ENCODE measurements at places on chromosomes 12 and 14.

DNA sequence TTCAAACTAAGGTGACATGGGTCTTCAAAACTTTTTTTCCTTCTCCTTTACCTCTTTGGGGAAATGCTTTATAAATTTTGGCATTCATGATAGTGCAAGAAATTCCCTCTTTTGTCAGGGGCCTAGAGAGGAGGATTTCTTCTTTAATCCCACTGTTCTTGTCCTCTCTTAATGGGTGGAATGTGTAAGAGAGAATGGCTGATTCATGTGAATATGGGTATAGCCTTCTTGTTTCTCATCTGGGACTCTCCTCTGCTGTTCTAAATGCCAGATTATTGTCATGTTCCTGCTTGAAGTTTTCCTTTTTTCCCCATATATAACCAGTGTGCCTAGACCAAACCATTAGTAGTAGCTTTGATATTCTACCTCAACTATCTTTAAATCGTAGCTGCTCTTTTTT is 46.7 kb downstream of the SLC38A4 start:
- no peak for DNase-seq

DNA sequence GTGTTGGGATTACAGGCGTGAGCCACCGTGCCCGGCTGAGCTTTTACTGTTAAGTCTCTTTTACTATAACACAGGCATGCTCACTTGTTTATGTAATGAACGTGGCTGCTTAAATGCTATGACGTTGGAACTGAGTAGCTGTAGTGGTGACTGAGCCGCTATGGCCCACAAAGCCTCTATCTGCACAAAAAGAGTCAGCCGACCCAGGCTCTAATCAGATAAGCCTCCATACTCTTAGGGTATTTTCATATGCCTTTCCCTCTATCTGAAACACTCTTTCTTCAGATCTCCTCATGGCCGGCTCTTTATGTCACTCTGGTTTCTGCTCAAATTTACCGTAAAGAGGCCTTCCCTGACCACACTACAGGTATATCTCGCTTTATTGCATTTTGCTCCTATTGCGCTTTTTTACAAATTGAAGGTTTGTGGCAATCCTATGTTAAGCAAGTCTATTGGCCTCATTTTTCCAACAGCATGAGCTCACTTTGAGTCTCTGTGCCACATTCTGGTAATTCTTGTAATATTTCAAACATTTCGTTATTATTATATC is 8.0 kb downstream of the SLC2A14 start:
- DNase-seq = no peak

DNA sequence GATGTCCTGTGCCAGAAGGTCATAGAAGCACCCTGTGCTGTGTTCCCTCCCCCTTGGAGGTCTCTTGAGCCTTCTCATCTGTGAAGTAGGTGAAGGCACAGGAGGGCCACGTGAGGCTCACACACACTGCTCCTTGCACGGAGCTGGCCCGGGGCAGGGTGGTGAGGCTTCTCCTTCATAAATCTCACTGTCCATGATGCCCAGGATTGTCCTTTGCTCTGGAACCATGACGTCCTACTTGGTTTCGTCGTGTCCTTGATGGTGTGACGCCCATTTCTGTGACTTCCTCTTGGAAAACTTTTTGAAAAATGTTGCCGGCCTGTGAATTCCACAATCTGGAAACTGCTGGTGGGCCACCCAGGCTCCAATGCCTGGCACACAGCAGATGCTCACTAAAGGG is 34.4 kb downstream of the SH2B3 start:
- DNase-seq = no peak

DNA sequence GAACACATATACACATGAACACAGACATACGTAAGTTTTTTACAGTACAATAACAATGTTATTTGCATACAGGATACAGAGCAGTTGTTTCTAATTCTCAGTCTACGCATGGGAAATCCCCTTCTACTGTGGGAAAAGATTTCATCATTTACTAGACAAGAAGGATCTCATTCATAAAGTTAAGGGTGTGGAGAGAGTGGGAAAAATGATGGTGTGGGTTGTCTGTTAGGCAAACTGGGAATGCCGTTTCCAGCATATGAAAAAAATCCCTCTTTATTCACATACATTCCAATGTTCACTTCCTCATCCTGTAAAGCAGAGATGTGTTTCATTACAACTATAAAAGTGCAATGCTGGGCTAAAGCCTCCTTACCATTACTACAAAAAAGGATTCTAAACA is 120.9 kb downstream of the SINHCAF start:
- no peak for DNase-seq

DNA sequence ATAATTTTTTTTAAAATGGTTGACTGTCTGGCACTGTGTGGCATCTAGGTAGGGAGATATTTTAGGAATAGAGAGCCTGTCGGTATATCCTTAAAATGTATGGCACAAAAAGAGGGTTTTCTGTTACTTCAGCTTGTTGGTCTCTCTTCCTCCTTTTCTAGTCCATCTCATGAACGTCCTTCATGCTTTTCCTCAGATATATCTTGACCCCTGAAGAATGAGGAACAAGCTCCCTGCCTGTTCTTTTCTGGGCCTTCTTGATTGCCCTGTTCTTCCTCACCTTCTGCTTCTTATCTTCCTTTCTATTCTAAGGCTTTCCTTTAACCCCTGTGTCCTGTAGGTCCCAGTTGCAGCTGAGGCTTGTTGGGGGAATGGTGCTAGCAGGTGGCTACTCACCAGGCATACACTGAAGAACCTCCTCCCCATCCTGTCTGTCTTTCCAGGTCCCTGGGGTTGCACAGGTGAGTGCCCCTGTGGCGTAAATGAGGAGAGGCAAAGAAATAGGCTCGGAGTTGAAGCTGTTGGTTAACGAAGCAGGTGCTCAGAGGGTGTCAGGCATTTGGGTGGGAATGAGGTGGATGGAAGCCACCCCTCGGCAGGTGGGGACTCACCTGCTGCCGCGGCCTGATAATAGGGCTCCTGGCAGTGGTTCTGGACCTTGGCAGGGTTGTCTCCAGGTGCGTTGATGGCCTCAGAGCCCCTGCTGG is 7.2 kb upstream of the C1R start:
- no peak for DNase-seq

DNA sequence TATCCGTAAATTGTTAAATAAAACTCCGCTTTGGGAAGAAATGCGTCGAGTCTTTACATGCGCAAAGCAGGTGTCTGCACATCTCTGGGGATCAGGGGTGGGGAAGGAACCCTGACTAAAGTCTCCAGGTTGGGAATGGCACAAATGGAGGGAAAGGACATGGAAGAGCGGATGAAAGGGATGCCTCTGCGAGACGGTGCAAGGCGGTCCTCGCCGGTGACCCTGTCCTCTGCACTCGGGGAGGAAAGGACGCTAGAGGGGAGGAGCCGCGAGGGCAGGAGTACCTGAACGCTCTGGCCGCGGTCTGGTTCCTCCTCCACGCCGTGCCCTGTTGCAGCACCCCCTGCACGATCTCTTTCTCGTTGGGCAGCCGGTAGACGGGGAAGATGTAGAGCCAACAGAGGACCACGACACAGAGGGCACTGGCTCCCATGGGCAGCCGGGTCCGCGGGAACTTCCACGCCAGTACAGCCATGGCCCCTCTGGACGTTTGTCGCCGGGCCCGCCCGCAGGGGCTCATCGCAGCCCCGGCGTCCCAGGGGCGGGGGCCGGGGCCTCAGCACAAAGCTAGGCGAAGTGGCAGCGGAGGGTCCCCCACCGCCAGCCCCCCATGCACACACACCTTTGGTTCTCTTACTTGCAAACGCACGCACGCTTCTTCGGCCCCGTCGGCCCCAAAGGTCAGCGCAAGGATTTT is 646 bp downstream of the ST8SIA1 start:
- DNase-seq = no peak

GRCh38 chr12:64779354-64779974 is 20.3 kb upstream of the GNS start:
- DNase-seq = no peak

DNA sequence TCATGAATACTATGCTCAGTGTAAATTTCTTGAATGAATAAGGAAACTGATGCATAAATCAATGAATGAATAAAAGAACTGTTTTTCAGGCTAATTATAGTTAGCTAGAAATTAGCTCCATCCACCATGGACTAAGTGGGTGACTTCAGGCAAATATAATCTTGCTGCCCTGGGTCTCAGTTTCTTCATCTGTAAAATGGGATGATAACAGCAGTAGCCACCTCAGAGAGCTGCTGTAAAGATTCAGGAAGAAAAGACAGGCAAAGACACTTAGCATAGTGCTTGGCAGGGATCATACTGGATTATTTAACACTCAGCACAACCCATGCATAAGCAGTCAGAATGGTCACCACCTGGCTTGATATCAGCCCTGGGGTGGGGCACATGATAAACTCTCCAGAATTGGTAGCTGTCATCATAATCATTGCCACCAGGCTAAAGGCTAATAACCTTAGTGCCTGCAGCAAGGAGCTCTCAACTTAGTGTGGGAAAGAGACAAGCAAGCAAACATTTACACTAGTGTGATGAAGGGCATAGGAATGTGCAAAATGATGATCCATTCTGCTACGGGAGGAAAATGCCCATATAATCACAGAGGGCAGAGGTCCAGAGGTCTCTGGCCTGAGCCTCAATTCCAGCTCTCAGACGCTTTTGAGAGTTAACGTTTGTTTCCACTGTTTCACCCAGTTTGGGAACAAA is 234.7 kb upstream of the TBX3 start:
- no peak for DNase-seq

GRCh38 chr12:82187595-82187994 is 170.6 kb downstream of the CCDC59 start:
- no peak for DNase-seq

DNA sequence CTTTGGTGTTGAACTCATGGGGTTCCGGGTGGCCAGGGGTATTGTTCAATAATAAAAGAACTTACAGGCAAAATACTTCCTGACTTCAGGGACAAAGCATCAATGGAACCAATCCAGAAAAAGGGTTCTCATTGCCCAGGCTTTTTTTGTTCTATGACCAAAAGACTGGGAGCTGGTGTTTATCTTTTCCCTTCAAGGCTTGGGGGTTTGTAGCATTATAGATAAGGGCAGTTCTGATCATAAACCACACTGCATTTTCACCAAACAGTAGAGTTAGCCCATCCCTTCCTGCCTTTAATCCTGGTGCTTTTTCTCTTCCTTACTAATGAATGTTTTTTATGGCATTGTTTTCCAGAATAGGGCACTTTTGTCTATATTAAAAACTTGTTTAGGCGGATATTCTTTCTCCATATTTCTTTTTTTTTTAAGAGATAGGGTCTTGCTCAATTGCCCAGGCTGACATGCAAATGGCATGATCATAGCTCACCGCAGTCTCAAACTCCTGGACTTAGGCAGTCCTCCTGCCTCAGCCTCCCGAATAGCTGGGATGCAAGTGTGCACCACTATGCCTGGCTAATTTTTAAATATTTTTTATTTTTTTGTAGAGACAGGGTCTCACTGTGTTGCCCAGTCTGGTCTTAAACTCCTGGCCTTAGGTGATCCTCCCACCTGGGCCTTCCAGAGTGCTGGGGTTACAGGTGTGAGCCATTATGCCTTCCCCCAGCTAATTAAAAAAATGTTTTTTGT is 9.7 kb downstream of the FUT8 start:
- no peak for DNase-seq

- DNase-seq = no peak
These were observed 510.3 kb upstream of the CCDC196 start for GRCh38 chr14:65975865-65976264.

DNA sequence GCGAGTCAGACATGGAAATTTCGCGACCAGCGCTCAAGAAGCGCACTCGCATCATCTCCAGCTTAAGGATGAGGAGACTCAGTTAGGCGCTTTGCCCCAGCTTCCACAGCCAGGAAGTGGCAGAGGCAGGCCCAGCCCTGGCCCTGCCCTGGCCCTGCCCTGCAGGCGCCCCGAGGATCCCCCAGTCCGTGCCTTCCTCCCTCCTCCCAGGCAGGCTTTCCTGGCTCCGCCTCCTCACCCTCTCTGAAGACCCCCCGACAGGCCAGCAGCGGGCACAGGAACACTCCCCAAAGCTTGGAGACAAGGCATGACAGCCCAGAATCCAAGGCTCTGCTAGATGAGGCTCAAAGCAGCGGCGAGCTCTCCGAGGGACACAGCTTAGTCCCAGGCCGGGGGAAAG is 25.1 kb downstream of the UBR7 start:
- no peak for DNase-seq

GRCh38 chr12:91677556-91677955 is 468.1 kb downstream of the BTG1 start:
- DNase-seq = no peak

DNA sequence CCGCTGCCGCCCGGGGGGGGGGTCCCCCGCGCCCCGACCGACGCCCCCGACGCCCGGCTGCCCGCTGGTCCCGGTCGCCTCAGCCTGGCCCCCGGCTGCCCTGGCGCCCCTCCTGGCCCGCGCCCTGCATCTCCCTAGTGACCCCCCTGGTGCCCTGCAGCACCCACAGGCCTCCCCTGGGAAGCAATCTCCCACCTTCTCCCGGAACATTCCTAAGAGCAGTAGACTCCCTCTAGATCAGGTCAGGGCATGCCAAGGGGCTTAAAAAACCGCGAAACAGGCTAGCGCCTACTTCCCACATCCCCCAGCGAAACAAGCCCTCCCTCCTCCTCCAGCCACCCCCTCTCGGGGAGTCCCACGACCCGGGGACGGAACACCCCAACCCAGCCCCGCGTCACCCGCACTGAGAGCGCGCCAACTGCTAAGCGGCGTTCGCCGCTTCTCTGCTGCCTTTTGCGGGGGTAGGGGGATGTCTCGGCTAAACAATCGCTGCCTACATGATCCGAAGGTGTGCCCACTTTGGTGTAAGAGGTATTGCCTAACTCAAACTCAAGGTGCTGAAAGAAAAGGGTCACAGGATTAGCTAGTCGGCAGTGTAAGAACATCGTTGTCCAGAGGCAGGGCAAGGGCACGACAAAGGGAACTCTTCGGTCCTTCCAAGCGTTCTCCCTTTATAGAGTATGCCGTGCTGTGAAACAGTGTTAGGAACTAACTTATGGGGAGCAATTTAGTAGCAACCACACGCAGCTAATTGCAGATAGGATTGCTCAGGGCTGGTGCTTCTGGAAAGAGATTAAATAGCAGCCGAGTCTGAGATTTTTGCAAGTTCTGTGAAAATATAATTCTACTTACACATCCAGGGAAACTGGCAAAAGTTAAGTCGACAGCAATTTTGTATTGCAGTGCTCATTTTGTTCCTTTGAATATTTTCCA is 619 bp upstream of the NTN4 start:
- no peak for DNase-seq

GRCh38 chr12:88141425-88141773 is 489 bp downstream of the CEP290 start:
- no peak for DNase-seq

- DNase-seq = no peak
These were observed 114.5 kb downstream of the RAD51B start for GRCh38 chr14:67934087-67934486.
